ENCODE measurements at places on chromosomes 1 and 21.

DNA sequence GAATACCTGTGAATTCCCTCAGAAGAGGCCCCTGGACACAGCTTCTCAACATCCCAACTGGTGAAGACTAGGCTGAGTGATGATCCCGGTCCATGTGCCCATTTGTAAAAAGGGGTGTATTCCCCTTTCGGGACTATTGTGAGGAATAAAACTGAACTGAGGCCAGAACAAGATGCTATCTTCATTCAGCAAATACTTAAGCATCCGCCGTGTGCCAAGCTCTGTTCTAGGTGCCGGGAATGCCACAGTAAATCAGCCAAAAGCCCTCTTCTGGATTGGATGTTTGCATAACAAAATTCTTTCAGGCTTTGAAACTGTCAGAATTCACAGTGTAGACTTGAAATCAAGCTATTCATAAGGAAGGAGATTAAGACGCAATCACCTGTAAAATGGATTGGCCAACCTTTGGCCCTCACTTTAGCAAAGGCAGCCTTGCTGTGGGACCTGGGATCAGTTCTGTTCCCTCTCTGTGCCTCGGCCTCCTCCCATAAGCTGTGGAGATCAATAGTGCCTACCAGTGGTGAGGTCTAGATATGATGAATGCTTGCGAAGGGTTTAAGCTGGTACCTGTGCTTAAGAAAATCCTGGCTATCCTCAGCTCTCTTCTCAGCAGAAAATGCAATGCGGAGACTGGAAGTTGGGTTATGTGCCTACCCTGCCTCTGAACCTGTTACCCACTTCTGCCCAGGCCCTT, 1.8 kb downstream of the ALPL start:
- DNase-seq = no peak

DNA sequence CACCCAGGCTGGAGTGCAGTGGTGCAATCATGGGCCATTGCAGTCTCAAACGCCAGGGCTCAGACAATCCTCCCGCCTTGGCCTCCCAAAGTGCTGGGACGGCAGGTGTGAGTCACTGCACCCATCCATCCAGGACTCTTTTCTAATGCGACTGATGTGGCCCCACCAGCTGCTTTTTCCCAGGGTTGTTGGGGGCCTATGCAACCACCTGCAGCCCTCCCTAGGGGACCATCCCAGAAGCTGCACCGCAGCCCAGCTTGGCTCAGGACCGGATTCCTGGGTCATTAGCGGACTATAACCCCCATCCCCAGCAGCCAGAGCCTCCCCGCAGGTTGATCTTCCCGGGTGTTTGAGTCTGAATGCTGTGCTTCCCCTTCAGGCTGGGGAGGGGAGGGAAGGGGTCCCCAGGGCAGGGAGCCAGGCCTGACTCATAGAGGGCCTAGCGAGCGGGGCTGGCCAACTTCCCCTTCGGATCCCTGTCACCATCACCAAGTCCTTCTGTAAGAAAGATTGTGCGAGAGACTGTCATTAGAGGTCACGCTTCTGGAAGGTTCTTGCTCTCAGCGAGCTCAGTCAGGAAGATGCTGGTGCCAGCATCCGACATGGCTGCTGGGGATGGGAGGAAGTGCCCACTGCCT, 108.7 kb upstream of the ACTRT2 start:
- DNase-seq = no peak

DNA sequence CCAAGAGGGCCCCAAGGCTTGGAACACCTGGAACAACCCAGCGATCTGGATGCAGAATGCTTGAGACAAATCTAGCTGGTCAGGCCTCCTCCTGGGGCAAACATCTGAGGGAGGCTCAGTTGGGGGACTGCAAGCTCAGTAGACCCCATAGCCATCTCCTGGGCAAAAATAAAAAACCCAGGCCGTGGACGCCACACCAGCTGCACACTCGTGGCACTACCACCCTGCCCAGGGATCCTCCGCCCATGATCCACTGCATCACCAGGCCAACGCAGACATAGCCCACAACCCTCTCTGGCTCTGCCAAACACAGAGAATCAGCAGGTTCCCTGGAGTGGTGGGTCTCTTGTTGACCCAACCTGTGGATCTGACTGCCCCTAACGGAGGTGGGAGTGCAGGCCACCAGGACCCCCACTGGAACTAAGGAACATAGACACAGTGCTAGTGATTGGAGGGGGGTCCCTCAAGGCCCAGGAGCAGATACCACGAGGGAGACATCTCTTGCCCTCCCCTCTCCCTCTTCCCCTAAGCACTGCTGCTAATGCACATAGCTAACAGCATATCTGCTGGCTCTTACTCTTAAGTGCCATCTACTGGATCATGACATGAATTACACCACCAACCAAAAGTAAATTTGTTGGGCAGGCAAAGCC, 147.2 kb downstream of the CHD1L start:
- no peak for DNase-seq

DNA sequence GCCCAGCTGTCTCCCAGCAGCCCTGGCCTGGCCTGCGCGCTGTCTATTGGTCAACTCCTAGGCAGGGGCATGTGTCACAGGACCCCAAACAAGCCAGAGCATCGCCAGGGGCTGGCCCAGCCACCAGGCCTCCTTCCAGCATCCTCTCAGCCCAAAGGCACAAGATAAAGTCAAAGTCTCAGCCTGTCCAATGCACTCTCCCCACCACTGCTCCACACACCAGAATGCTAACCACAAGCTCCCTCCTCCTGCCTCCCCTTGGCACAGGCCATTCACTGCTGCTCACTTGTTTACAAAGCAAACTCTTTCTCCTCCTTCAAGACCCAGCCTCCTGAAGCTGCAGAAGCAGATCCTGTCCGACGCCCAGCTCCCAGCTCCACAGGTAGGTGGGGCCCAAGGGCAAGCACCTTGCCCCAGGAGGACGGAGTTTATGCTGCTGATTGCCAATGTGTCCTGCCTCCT, 133.4 kb downstream of the DMRTB1 start:
- DNase-seq = no peak

DNA sequence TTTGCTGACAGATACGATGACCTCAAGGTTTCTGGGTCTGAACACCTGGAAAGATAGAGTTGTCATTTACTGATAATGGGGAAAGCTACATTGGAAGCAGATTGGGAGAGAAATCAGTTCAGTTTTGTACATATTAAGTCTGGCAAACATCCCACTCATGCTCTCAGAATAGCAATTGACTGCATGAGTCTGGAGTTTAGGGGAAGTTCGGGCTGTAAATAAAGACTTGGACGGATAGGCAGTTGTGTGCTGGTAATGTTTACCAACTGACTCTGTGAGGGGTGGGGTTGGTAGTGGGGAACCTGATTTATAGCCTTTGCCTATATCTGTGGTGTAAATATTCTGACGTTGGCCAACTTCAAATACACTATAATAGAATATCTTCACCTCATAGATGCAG, 4.0 kb downstream of the H6PD start:
- no peak for DNase-seq

GRCh38 chr1:59422921-59423575, 126.2 kb downstream of the FGGY start:
- no peak for DNase-seq

- DNase-seq = no peak
These were observed 27.9 kb downstream of the DOP1B start for GRCh38 chr21:36184545-36184944.

GRCh38 chr1:205350691-205351141, 6.0 kb downstream of the KLHDC8A start:
- no peak for DNase-seq

DNA sequence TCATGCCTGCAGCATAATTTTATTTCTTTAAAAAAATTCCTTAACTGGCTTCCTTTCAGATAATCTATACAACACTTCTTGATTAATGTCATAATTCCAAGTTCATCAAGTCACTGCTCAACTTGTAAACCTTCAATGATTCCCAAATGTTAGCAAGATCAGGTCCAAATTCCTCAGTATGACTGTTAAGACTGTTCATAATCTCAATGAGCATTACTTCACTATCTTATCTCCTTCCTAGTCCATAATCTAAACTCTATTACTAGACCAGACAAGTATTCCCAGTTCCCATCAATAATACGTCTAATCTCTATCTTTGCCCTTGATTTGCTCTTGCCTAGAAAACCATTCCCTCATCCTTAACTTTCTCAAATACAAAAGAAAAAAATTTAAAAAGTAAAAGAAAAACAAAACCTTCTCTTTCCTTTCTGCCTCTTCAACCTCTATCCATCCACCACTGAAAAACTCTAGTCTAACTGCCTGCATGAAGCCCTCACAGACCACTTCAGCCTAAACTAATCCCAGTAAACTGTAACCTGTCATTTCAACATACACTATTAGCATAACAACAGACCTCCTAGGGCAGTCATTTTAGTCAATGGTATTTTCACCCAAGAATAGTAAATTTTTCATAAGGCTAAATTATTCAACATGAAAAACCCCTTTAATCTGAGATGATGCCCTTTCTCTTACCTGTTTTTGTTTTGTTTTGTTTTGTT, 15.5 kb downstream of the LUZP1 start:
- DNase-seq = no peak

- no peak for DNase-seq
These were observed 42.2 kb downstream of the WDR3 start for GRCh38 chr1:117971777-117972176.

DNA sequence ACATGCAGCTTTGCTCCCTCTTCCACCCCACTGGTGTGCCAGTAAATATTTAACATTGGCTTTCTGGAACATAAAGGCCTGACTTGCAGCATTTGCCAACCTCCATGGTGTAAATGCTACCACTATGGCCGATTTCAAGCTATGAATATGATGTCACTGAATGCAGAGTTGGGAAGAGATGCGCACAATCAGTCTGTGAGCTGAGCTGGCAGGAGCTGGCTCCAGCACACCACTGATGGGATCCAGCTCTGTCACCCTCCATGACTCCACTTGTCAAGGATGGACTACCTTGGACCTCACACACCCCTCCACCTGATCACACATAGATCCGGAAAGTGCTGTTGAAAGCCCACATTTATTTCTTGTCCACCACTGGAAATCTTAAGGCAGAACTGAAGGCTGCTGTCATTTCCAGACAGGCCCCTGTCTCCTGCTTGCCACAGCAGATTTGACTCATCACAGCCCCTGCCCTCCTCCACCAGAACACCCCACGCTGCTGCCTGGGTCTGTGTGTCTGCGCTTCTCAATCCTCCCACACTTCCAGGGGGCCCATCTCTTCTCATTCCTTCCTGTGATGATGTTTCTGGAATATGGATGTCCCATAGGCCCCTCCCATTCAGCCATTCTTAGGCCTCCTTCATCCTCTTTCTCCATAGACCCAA, 82.2 kb upstream of the BCAR3 start:
- no peak for DNase-seq

DNA sequence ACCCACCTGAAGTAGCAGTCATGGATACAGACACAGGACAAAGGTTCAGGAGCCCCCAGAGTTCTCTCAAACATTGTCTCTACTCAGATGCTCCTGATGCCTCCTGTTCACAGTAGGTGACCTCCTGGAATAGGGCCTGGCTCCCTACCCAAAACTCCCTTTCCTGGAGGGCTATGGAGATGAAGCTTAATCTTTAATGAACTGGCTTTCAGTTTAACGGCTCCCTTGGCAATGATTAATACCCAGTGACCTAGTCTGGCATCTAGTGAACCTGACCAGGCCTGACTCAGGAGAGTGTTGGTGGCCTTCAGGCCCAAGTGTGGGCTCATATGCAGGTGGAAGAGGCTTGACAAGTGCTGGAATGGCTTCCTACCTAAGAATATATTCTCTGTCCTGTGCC, 65.2 kb upstream of the TRABD2B start:
- no peak for DNase-seq
